ENCODE measurements at places on chromosomes 4 and X. TPM values are rescaled to one million over a fixed set of nuclear protein-coding genes. Genes with fewer than 3 reads are reported as not detected.

DNA sequence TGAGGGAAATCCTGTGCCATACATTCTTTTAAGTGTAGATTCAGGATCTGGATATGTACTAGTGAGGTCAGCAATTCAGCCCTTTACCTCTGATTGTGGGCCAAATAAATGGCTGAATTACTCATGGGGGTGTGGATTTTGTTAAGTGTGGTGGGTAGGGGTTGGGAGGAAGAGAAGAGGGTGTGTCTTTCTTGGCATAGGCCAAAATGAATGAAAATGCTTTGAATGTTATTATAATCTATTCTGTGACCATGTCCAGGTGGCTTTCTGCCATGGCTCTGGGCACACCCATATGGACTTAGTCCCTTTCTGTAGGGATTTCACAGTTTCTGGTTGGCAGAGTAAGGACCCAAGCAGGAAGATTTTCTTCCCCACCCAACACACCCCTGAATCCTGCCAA is 244.3 kb downstream of the CBR4 start:
- no peak overlapping the region for H3K27ac ChIP-seq
- no peaks in the 10 kb centered on the region for H3K4me1 ChIP-seq
- no peaks in the 10 kb centered on the region for H3K27me3 ChIP-seq
- no peak for DNase-seq
- no peak overlapping the region for H3K4me3 ChIP-seq

DNA sequence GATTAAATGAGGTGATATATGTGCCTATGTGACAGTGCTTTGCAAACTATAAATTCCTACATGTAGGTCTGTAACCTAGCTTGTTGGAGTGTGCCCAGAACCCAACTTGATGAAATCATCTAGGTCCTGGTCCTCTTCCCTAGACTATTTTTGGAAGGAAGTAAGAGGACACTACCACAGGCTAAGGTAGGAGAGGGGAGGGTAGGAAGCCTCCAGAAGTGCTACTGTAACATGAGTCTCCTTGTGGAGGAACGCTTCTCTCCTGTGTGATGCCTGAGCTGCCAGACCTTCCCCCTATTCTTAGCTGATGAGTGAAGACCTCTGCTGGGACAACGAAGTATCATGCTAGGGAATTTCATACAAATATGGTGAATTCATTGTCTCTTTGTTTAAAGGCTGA is 41.8 kb upstream of the IL21 start:
- DNase-seq: no peak
- H3K4me1 ChIP-seq: peaks cover 18% of the 10 kb centered on the region
- no peaks in the 10 kb centered on the region for H3K27me3 ChIP-seq
- no peak overlapping the region for H3K4me3 ChIP-seq
- no peaks in the 10 kb centered on the region for H3K36me3 ChIP-seq
- H3K27ac ChIP-seq: no peak overlapping the region

GRCh38 chr4:14293582-14293981 is 666.1 kb upstream of the BOD1L1 start:
- H3K27ac ChIP-seq: no peak overlapping the region
- H3K4me3 ChIP-seq: no peak overlapping the region
- DNase-seq: no peak
- no peaks in the 10 kb centered on the region for H3K27me3 ChIP-seq
- H3K36me3 ChIP-seq: no peaks in the 10 kb centered on the region
- no peaks in the 10 kb centered on the region for H3K4me1 ChIP-seq

DNA sequence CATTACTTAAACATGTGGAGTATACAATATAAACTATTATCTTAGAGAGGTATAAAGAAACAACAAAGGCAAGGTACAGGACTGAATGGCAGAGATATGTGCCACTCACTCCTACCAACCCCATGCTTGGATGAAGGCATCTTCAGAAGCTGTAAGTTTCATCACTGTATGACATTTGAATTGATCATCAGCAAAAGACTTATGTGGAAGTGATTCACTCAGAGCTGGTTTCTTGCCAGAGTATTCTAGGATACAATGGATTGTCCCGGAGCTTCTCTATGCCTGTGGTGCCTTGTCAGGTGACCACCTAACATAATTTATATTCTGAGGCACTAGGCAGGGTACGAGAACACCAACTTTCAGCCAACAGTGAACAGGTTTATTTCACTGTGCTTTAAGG is 392.2 kb downstream of the PPP1R2C start:
- no peaks in the 10 kb centered on the region for H3K36me3 ChIP-seq
- no peaks in the 10 kb centered on the region for H3K27me3 ChIP-seq
- H3K27ac ChIP-seq: no peak overlapping the region
- no peaks in the 10 kb centered on the region for H3K4me1 ChIP-seq
- H3K4me3 ChIP-seq: no peak overlapping the region

DNA sequence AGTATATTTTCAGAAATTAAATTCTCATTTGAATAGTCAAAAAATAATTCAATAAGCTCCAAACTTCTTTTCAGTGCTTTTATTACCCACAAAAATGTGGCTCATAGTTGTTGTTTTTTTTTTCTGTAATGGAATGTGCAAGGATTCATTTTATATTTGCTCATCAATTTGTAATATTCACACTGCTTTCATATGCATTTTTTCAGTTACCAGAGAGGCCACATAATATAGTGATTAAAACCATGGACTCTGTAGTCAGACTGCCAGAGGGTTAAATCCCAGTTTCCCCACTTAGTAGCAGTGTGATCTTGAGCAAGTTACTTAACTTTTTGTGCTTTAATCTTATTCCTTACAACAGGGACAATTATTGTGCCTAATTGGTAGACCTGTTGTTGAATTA is 64.5 kb downstream of the FAM9B start:
- no peak overlapping the region for H3K27ac ChIP-seq
- no peak overlapping the region for H3K4me3 ChIP-seq
- no peaks in the 10 kb centered on the region for H3K36me3 ChIP-seq
- no peak for DNase-seq
- no peaks in the 10 kb centered on the region for H3K27me3 ChIP-seq

DNA sequence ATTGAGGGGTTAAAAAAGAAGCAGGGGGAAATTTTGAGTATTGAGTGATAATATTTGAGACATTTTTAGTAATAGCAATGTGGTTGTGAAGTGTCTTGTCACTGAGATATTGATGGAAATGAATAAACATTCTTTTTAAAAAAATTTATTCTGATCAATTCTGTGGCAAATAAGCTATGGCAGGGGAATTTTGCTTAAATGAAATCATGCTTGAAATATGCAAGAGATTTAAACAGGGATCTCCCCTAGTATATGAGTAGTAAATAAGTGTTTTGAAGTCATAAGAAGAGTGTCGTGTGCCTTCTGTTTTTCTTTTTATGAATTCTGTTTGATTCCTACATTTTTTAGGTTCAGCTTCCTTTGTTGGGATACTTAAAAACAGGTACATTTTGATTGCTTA is 23.2 kb downstream of the IL15 start:
- H3K27me3 ChIP-seq: no peaks in the 10 kb centered on the region
- H3K27ac ChIP-seq: no peak overlapping the region
- H3K4me3 ChIP-seq: no peak overlapping the region
- DNase-seq: no peak

Gene SOD3
- 0.31 TPM for total RNA-seq

DNA sequence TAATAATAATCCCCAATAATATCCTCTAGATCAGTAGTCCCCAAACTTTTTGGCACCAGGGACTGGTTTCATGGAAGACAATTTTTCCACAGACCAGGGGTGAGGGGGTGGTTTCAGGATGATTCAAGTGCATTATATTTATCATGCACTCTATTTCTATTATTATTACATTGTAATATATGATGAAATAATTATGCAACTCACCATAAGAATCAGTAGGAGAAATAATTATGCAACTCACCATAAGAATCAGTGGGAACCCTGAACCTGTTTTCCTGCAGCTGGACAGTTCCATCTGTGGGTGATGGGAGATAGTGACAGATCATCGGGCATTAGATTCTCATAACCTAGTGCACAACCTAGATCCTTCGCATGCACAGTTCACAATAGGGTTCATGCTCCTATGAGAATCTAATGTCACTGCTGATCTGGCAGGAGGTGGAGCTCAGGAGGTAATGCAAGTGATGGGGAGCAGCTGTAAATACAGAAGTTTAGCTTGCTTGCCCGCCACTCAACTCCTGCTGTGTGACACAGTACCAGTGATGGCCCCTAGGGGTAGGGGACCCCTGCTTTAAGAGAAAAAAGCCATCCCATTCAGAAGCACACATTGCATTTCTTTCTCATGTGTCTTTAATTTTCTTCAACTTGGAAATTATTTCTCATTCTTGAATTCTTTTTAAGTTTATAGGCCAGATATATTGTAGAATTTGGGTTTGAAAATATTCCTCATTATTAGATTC is 16.0 kb upstream of the SH3RF1 start:
- no peak overlapping the region for H3K27ac ChIP-seq
- no peaks in the 10 kb centered on the region for H3K4me1 ChIP-seq
- DNase-seq: peak; percentile 17
- H3K27me3 ChIP-seq: no peaks in the 10 kb centered on the region

Gene GUCY1B1
- total RNA-seq: 0.11 TPM

Gene PNMA3
- 1.3 TPM for total RNA-seq

Gene REELD1
- not detected for total RNA-seq

- H3K36me3 ChIP-seq: no peaks in the 10 kb centered on the region
- no peak for DNase-seq
- no peak overlapping the region for H3K4me3 ChIP-seq
- H3K27me3 ChIP-seq: no peaks in the 10 kb centered on the region
- peak overlapping the region; percentile 30 for H3K27ac ChIP-seq
- peaks cover 3% of the 10 kb centered on the region for H3K4me1 ChIP-seq
Observed at GRCh38 chr4:150546286-150546685, 35.7 kb upstream of the MAB21L2 start.

- no peak overlapping the region for H3K4me3 ChIP-seq
- H3K27me3 ChIP-seq: no peaks in the 10 kb centered on the region
- H3K36me3 ChIP-seq: no peaks in the 10 kb centered on the region
Observed at GRCh38 chrX:17292111-17292527, 82.9 kb upstream of the NHS start.

GRCh38 chr4:40750461-40751258 is 905 bp downstream of the NSUN7 start:
- no peaks in the 10 kb centered on the region for H3K36me3 ChIP-seq
- no peak overlapping the region for H3K27ac ChIP-seq
- H3K27me3 ChIP-seq: peaks cover 23% of the 10 kb centered on the region
- DNase-seq: no peak

DNA sequence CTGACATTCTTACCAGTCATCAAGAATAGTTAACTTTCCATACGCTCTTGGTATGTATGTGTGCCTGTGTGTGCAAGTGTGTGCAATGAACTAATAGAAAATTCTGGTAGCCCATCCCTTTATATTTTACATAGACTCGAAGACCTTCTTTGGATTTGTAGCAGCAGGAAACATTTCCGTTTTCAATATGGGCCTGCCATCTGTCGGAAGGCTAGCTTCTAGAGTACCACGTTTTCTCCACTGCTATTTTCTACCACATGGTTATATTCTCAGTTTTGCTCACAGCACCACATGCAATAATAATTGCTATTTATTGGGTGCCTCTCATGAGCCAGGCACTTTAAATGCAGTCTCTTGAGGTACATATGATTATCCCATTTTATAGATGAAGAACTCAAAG is 47.9 kb upstream of the PTCHD1 start:
- H3K27me3 ChIP-seq: no peaks in the 10 kb centered on the region
- H3K4me1 ChIP-seq: no peaks in the 10 kb centered on the region
- no peaks in the 10 kb centered on the region for H3K36me3 ChIP-seq
- no peak for DNase-seq

Gene CFAP47
- 0.22 TPM for total RNA-seq

DNA sequence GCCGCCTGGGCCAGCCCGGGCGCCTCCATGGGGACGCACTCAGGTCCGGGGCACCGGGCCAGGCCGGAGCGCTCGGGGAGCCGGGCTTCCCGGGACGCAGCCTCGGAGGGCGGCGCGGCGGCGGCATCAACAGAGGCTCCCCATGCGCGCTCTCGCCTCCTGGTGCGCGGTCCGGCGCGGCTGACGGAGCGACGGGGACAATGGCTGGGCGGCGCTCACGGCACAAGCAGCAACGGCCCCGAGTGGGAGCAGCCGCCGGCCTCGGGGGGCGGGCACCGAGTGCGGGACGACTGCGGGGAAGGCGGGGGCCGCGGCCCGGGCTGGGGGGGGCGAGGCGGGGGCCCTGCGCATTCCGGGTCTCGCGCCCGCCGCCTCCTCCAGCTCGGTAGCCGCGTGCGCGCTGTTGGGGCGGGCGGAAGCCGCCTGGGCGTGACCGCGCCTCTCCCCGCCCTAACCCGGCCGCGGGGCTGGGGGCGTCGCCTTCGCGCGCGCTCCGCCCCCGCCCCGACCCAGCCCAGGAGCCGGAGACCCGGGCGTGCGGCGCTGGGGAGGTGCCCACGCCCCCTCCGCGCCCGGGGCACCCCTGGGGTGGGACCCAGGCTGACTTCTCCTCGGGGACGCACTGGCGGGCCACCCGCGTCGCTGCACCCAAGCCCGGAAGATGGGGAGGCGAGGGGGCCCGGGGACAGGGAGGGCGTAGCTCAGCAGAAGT is at the start of gene PRKX:
Gene PRKX (minus strand): TSS at position 425 of the 712 bp plus-strand sequence. CDS start 396 bp downstream, at position 29.
- H3K4me3 ChIP-seq: peak within 1 kb of the TSS; percentile 74
- peaks cover 3% of the 10 kb centered on the region for H3K4me1 ChIP-seq
- H3K27me3 ChIP-seq: no peaks in the 10 kb centered on the region
- peak within 1 kb of the TSS; percentile 78 for H3K27ac ChIP-seq
- peak; percentile 85 for DNase-seq

- no peak overlapping the region for H3K4me3 ChIP-seq
- DNase-seq: no peak
- H3K27ac ChIP-seq: no peak overlapping the region
Observed at GRCh38 chr4:12697970-12698369, 786.2 kb downstream of the RAB28 start.

GRCh38 chrX:13868591-13868990 is 51.7 kb upstream of the GPM6B start:
- H3K4me3 ChIP-seq: no peak overlapping the region
- H3K4me1 ChIP-seq: no peaks in the 10 kb centered on the region
- DNase-seq: no peak
- H3K27me3 ChIP-seq: no peaks in the 10 kb centered on the region

Gene PDE5A
- total RNA-seq: 0.29 TPM

DNA sequence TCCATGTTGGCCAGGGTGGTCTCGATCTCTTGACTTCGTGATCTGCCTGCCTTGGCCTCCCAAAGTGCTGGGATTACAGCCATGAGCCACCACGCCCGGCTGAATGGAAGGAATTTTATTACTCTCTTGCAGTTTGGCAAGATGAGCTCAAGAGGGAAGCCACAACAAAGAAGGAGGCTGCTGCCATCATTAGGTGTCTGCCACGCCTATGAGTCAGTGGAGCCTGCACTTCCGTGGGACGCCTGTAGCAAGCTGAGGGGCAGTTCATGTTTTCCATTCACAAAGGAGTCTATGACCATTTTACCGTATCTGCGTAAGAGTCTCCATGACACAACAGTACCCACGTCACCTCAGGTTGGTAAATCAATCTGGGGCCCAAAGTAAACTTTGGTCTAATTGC is 51.2 kb upstream of the CHRNA9 start:
- peak; percentile 41 for DNase-seq
- no peak overlapping the region for H3K4me3 ChIP-seq
- H3K36me3 ChIP-seq: no peaks in the 10 kb centered on the region
- H3K4me1 ChIP-seq: no peaks in the 10 kb centered on the region

Gene INTS6L
- total RNA-seq: 19.7 TPM

Gene GLOD5
- total RNA-seq: 1.9 TPM

DNA sequence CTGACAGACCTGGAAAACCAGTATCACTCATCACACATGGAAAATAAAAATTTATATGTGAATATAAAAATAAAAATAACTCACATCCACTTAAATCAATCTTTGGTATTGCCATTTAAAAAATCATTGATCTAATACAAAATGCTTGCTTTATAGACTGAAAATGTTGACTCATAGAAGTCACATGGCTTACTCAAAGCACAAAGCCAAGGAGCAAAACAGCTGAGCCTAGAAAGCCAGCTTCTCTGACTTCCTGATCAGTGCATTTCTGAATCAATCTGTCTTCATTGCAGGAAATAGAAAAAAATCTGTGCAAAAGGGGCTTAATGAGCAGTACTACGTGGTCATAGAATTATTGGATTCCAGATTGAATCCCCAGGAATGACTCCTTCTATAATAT is 176.9 kb upstream of the HS3ST1 start:
- no peaks in the 10 kb centered on the region for H3K36me3 ChIP-seq
- H3K27me3 ChIP-seq: no peaks in the 10 kb centered on the region
- no peak for DNase-seq

All from K562 (cell line).